Suppressor macrophage (primary cell): ENCODE measurements at places on chromosomes 3 and 15.

DNA sequence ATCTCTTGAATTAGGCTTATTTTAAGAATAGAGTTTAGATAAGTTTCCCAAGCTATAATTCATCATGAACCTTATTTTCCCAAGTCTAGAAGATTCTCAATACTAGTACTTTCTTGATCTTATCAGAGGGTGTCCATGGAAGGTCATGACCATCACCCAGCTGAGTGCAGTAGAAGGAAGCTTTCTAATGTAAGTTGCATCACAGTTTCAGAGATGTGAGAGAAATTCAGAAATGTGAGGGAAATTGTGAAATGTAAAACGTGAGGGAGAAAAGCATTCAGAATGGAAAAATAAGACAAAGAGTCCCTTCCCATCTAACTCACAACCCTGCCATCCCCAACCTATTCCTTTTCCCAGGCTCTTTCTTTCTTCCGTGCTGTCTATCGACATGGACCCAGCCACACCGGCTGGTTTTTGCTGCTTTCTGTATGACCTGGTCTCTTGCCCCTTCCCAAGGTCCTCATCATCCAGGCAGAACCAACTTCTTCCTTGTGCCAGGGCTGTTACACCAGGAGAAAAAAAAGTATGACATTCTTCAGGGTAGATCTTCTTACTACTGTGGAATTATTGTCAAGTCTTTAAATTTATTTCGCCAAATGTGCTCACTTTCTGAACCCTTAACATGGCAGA lies 6.7 kb downstream of the CAPN3 start:
- DNase-seq: peak; percentile 54

- peak; percentile 82 for DNase-seq
Observed at GRCh38 chr15:101121511-101122090, 130.2 kb downstream of the CHSY1 start.

GRCh38 chr3:57889807-57890206 lies 118.4 kb upstream of the FLNB start:
- no peak for DNase-seq

DNA sequence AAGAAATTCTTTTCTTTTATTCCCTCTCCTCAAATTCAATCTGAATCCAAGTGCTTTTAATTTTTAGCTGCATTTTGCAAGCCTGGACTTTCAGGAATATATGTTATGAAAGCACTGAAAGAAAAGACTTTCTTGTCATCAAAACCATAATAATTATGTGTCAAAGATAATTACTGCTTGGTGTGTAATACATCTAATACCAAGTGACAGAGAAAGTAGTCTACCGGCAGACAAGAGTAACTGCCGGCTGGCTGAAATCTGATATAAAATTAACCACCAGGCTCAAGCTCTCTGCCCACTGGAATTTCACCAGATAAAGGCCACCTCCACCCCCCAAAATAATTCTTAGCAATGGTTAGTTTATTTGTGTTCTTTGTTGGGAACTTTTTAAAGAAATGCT lies 220.9 kb upstream of the CDIN1 start:
- DNase-seq: no peak

DNA sequence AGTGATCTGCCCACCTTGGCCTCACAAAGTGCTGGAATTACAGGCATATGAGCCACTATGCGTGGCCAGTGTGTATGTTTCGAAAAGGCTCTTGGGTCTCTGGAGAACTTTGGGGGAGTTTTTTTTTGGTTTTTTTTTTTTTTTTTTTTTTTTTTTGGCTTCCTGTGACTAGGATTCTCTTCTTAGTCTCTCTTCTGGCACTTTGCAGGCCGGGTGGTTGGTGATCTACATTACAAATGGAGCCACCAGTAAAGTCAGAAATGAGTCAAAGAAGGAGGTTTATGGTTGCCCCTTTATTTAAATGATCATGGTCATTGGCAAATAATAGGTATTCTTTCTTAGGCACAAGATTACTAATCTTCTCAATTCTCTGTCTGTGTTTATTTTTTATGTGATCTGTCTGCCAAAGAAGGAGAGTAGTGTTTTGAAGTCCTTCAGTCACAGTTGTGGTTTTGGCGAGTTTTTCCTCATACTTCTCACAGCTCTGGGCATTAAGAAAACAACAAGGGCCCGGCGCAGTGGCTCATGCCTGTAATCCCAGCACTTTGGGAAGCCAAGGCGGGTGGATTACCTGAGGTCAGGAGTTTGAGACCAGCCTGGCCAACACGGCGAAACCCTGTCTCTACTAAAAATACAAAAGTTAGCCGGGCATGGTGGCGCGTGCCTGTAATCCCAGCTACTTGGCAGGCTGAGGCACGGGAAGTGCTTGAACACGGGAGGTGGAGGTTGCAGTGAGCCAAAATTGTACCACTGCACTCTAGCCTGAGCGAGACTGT lies 38.3 kb downstream of the PDE8A start:
- DNase-seq: no peak

GRCh38 chr3:155739154-155739553 lies 5.7 kb downstream of the PLCH1 start:
- peak; percentile 19 for DNase-seq

- no peak for DNase-seq
Observed at GRCh38 chr3:101193957-101194356, 126.4 kb downstream of the IMPG2 start.

DNA sequence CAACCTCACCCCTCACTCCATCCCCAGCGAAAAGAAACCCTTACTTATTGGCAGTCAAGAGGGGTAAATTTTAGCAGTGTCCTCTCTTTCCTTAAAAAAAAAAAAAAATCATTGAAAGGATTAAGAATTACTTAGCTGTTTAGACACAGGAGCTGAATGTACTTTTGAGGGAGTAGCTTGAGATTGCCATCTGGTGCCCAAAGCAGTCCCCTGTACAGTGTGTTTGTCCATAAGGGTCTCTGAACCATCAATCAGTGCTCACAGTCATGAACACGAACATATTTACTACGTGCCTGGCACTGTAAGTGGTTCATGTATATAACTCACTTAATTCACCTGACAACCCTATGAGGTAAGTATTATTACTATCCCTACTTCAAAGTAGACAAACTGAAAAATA lies 463.5 kb downstream of the RAP2B start:
- DNase-seq: no peak

DNA sequence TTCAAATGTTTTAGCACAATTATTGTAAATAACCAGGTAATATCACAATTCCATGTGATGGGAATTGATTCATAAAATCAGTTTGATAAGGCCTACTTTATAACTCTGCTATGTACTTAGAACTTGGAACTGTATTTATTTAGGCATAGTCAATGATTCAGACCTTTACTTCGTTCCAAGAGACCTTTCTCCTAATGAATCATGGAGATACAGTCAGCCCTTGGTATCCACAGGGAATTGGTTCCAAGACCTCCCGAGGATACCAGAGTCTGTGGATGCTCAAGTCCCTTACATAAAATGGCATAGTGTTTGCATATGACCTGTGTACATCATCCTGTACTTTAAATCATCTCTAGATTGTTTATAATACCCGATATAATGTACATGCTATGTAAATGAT lies 60.8 kb upstream of the UMPS start:
- DNase-seq: no peak

DNA sequence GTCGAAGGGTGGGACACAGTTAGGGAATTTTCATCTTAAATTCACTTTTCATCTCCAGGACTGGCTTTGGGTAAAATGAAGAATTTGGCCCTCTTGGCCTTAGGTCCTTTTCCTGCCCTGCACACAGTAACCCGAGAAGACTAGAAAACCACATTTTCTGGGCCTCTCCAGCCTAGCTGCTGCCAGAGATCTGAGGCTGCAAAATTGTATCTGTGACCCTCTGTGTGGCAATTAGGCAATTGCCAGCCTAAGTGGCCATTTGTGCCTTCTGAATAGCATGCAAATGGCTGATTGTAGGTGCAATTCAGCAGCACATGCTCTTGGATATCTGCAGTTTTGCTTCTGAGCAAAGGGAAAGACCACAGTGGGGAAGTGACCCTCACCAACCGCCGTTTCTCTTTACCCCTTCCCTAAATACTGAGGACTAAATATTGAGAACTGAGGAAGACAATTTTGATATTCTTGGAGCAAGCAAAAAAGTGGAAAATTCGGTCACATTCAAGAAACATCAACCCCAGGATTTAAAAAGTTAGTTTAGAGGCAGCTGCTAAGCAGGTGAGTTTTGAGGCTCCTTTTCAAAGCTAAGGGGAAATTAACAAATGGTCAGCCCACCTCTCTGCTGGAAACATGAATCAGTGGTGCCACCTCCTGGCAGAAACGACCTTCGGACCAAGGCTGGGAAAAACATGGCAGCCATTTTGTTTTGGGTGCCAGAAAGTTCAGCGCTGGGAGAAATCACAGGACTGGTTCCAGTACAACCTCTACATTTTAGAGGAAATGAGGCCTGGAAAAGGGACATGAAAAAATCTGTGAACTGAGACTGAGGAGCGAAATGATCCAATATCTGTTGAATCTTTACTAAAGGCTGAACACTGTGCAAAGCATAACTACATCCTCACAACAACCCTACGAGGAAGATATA lies 56.6 kb upstream of the PRTG start:
- DNase-seq: peak; percentile 58

- DNase-seq: no peak
Observed at GRCh38 chr3:163384383-163384782, 1693.9 kb downstream of the SI start.

GRCh38 chr3:50591196-50591741 lies 20.3 kb downstream of the CISH start:
- peak; percentile 70 for DNase-seq

- no peak for DNase-seq
Observed at GRCh38 chr15:95182091-95182490, 950.7 kb downstream of the MCTP2 start.

DNA sequence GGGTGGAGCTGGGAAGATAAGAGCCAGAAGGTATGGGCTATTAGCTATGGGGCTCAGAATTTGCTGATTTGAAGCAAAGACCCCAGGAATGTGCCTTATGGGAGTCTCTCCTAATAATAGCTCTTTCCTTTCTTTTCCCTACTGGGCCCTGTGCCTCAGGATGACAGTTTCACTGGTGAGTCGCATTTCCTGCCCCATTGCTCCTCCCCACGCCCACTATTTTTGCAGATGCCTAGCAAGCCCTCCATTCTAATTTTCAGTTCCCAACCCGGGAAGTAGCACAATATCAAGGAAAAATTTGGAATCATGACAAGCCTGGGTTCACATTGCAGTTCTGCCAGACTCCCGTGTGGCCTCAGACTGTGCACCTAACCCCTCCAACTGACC lies 583 bp downstream of the IL17RE start:
- peak; percentile 59 for DNase-seq

DNA sequence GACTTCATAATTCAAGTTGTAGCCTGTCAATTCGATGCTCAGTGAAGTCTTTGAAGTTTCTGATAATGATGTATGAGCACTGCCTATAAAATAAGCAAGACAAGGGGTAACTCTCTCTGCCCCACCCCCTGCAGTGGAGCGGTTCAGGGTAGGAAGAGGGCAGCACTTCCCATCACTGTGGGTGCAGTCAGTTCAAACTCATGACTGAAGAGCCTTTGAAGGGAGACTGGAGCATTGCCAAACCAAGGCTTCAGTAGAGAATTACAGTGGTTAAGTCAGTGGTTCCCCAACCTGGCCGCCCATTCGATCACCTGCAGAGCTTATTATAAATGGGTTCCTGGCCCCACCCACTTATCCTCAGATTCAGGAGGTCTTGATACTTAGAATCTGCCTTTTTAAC lies 190.6 kb downstream of the SHQ1 start:
- peak; percentile 67 for DNase-seq

GRCh38 chr15:63256433-63257274 lies 20.8 kb upstream of the APH1B start:
- DNase-seq: no peak

GRCh38 chr15:50127255-50127777 lies 8.3 kb upstream of the ATP8B4 start:
- DNase-seq: no peak

DNA sequence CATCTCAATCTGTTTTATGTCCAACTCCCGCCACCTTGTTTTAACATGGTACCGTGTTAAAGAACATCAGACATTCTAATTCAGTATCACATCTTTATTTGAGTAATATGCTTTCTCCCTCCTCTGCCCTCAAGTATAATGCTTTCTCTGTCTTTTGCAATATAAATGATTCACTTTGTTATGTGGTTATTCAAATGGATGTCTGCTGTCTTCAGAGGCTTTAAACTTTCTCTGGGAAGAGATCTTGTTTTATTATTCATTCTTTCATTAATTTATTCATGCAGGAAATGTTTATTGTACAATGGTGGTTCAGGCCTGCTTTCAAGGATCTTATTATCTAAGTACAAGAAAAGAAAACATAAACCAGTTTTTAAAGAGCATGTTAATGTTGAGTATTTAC lies 57.1 kb downstream of the RAP2B start:
- no peak for DNase-seq

GRCh38 chr3:197533927-197534725 lies 21.6 kb downstream of the BDH1 start:
- DNase-seq: no peak

GRCh38 chr3:140276703-140277102 lies 341.7 kb downstream of the CLSTN2 start:
- DNase-seq: peak; percentile 28

GRCh38 chr3:185411133-185411532 lies 48.2 kb downstream of the MAP3K13 start:
- DNase-seq: no peak

DNA sequence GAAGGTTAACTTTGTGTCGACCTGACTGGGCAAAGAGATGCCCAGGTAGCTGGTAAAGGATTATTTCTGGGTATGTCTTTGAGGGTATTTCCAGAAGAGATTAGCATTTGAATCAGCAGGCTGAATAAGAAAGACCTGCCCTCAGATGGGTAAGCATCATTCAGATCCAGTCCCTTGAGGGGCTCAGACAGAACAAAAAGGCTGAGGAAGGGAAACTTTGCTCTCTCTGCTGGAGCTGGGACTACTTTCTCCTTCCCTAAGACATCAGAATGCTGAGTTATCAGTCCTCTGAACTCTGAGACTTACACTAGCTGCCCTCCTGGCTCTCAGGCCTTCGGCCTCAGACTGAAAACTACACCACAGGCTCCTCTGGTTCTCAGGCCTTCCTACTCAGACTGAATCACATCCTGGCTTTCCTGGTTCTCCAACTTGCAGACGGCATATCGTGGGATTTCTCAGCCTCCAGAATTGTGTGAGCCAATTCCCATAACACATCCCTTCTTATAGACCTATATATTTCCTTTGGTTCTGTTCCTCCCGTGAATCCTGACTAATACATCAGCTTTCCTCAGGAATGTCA lies 982.9 kb downstream of the TUSC7 start:
- DNase-seq: no peak

DNA sequence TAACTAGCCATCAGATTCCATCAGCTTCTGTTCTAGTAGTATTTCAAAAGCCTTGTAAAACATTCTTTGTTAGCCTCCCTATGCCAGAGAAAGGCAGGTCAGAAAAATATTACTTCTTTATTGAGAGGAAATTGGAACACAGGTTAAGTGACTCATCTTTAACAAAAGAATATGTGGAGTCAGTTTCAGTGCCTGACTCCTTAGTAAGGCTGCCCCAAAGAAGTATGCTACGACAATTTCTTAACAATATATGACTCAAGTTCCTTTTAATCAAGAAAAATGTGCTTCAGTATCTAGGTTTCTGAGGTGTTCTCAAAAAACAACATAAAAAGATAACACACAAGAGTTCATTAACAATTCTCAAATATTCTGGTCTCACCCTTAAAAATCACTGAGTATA lies 139.2 kb downstream of the VPS13C start:
- DNase-seq: no peak
